Stimulated activated CD4-positive, alpha-beta T cell treated with anti-CD3 and anti-CD28 coated beads, Interleukin-15, amount 100 ng/mL, for 48 hours (primary cell): ENCODE measurements at places on chromosomes 6 and 20.

GRCh38 chr6:18047406-18047805 is 60.0 kb upstream of the KIF13A start:
- no peak for DNase-seq

- DNase-seq: no peak
Observed at GRCh38 chr6:130547723-130548122, 181.9 kb downstream of the TMEM200A start.

DNA sequence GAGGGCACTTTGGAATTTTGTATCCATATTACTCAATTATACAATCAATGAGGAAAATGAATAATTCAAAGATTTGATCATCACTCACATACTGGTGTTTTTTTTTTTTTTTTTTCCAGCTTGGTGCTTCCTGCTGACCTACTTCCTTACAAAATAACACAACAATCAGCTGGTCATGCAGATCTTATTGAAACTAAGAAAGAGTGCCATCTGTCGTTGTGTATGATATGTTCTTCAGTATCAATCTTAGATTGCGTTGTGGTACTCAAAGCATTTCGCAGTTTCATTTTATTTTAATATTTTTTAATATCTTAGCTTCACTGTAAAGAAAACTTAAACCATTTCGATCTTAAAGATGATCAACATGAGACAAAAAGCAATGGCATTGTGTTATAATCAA is 155.6 kb downstream of the OGFRL1 start:
- no peak for DNase-seq

DNA sequence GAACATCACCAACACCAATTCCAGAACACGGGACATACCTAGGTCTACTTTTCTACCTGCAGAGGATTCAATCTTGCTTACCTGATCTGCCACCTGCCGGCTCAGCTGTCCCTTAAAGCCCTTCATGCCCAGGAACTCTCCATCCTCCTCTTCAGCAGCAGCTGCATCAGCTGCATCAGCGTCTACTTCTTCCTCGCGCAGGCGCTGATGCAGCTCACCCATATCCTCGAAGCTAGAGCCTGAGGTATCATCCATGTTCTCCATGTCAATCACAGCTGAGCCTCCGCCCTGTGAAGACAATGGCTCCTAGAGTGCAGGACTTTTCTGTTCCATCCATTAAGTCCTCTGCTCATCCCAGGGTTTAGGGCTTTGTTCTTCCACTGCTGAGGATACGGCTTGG is 918 bp downstream of the YIPF3 start:
- no peak for DNase-seq

DNA sequence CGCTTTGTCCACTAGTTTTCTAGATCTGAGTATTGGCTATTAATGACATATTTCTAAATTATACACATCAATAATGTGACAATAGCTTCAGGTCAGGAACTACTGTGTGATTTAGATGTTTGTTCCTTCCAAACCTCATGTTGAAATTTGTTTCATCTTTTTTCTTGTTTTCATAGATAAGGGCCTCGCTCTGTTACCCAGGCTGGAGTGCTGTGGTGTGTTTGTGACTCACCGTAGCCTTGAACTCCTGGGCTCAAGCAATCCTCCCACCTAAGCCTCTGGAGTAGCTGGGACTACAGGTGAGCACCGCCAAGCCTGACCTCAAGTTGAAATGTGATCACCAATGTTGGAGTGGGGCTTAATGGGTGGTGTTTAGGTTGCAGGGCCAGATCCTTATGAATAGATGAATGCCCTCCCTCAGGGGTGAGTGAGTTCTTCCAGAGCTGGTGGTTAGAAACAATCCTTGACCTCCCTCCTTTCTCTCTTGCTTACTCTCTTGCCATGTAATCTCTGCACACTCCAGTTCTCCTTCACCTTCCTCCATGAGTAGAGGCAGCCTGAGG is 5.9 kb upstream of the NQO2 start:
- no peak for DNase-seq

- peak; percentile 44 for DNase-seq
Observed at GRCh38 chr6:83215131-83216047, 22.2 kb downstream of the RWDD2A start.

- no peak for DNase-seq
Observed at GRCh38 chr20:5913166-5913565, 37.2 kb downstream of the TRMT6 start.

DNA sequence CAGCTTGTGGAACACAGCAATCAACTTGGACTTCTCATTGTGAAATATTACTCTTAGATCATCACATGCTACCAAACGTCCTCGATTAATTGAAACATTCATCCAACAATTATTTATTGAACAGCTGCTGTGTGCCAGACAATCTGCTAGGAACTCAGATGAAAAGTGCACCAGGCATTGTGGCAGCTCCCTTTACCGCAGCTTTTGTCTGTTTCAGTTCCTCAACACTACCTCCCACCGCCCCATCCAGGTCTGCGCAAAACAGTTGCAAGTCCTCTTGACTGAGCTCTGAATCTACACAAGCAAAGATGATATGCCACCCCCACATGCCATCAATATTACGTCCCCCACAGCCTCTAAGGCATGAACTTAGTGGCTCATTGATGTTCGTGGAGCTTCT is 1094.4 kb upstream of the MAP3K7 start:
- no peak for DNase-seq

GRCh38 chr6:33160096-33160495 is 32.2 kb downstream of the COL11A2 start:
- DNase-seq: no peak

DNA sequence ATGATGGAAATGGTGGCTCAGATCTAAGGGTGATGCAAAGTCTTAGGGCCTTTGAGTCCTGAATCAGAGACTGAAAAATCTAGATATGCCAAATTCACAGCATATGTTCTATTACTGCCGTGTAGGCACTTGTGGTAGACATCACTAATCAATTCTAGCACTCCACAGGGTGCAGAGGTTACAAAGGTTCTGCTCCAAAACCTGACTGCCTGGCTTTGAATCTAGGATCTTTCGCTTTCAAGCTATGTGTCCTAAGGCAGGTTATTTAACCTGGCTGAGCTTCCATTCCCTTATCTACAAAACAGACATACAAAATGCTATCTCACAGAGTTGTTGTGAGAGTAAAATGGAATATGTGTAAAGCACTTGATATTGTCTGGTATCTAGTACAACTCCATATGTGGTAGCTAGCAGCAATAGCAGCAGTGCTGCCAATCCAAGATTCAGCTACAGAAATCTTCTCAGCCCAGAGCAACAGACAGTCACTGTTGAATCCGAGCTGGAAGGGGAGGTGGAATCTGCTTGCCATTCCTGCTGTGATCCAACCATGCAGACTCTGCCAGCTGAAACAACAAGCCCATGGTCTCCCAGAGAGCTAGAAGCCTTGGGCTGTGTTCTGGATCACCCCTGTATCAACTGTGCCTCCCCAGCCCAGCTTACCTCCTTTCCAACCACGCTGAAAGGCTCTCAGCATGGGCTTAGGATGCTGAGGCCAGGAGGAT is 206.9 kb downstream of the TFAP2C start:
- no peak for DNase-seq

GRCh38 chr6:17601386-17601703 is 1.2 kb downstream of the FAM8A1 start:
- no peak for DNase-seq

DNA sequence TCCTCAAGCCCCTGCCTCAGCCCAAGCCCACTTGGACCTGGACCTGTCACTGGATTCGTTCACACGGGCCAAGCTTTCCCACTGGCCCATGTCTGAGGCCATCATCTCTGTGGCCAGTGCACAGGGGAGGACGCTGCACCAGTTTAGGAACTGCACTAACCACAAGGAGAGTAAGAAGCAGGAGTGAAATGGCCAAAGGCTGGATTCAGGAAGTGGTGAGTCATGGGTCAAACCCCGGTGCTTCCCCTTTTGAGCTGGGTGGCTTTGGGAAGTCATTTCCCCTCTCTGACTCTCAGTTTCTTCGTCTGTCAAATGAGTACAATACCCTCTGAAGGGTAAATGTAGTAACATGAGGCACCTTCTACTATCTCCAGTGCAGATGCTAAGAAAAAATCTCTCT is 87.9 kb downstream of the CD40 start:
- no peak for DNase-seq

DNA sequence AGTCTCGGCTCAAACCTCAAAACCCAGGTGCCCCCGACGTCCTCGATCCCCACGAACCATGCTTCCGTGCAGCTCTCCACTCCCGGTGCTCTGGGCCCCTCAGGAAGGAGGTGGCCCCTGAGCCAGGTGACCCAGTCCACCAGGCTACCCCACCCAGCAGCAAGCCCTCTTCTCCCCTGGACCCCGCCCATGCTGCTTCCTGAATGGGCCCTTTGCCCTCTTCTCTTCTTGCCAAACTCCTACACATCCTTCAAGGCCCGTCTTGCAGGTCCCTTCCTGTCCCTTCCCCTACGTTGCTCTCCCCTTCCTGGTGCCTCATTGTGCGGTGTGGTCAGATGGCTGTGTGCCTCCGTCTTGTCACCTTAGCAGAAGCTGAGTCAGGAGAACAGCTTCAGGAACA is 3.4 kb upstream of the GATA5 start:
- DNase-seq: no peak

GRCh38 chr6:24743265-24743943 is 24.4 kb upstream of the C6orf62 start:
- DNase-seq: peak; percentile 18

DNA sequence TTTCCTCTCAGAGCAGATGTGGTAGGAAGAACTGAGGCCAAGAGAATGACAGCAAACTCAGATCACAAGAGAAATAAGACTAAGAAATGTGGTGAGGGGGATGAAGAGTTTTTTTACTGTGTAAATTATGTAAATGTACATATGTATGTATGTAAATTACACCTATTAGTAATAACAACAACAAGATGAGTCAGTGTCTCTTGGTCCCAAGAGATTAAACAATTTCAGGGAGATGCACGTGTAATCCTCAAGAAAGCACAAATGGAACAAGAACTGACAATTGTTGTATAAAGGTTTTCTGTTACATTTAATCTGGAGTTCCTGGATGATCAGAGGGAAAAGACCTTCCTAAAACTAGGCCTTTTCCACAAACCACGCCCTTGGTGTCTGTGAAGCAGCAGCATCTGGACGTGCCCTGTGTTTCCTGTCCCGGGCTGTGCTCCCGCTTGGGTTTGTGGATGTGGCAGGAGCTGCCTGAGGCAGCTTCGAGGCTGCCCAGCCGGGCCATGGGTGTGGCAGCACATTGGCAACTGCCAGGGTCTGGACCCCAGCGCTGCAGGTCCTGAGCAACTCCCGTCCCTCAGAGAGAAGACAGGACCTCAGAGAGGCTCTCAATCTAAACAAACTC is 994 bp downstream of the CLDN20 start:
- DNase-seq: no peak

- DNase-seq: no peak
Observed at GRCh38 chr20:8787090-8787489, 281.8 kb upstream of the PLCB4 start.

GRCh38 chr6:28137505-28137981 is 4.1 kb upstream of the ZKSCAN8 start:
- no peak for DNase-seq

DNA sequence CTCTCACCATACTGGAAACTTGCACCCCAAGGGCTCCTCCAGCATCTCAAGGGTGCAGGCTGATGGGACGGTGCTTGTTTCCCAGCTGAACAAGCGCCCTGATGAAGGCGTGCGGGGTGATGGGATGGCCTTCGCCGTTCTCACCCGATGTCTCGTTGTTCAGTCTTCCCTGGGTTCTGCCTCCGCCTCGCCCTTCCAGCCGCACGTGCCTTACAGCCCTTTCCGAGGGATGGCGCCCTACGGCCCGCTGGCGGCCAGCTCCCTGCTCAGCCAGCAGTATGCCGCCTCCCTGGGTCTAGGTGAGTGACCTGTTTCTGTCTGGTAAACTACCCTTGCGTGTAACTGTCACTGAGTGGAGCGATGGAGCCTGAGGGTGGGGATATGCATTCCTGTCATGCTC is 3.9 kb downstream of the LSM14B start:
- DNase-seq: no peak

GRCh38 chr6:113684382-113684901 is 172.7 kb upstream of the MARCKS start:
- DNase-seq: no peak

GRCh38 chr6:139577763-139578604 is 203.5 kb upstream of the CITED2 start:
- DNase-seq: no peak

- no peak for DNase-seq
Observed at GRCh38 chr20:7497985-7498384, 442.3 kb downstream of the HAO1 start.

DNA sequence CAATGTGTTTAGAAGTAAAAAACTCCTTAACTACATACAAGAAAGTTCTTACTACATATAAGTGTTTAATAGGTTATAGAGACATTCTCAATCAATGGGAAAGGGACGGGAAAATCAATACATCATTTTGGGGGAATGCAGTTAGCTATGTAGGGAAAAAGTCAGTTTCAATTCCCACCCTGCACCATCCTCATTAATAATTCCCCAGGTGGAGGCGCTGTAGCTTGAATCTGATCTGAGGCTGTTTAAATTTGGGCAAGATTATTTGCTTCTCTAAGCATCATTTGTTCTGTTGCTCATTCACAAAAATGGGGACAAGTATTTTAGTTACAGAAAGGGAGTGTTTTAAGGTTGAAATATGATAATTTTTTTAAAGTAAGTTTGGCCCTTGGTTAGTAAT is 19.1 kb downstream of the OLIG3 start:
- no peak for DNase-seq

DNA sequence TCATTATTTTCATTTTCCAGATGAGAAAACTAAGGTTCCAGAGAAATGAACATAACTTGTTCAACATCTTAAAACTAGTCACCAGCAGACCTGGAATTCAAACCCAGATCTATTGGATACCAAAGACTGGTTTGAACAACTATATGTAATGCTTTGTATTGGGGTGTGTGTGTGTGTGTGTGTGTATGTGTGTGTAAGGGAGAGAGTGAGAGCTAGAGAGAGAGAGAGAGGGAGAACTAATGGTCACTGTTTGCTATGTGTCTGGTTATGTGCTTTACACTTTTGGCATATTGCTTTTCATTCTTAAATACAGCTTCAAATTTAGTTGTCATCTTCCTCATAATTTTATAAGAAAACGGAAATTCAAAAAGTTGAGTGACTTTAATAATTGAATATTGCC is 134.7 kb upstream of the ZNF217 start:
- DNase-seq: no peak

DNA sequence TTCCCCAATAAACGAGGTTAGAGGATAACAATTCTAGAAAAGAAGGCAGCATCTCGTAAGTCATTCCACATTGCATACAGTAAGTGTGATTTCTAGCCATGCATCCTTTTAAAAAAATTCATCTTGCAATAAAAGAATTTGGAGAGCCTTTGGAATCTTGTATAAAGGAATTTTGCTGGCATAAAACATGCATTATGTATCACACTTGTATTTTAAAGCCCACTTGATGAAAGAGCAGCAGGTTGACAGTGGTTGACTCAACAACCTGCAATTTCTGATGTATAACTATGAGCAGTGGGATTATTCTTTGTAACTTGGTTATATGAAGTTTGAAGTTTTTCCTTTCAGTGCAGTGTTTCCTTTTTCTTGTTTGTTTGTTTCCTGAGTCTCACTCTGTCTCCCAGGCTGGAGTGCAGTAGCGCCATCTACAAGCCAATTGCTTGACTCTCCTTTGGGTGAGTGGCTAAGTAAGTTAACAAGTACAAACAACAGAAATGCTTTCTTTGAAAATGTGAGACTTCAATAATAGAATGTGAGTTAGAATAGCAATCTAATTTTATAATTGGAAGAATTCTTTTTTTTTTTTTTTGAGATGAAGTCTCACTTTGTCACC is 39.9 kb downstream of the JARID2 start:
- no peak for DNase-seq

GRCh38 chr6:14709066-14709670 is 536.7 kb upstream of the JARID2 start:
- no peak for DNase-seq

- DNase-seq: no peak
Observed at GRCh38 chr6:21309807-21310221, 283.7 kb upstream of the SOX4 start.

- no peak for DNase-seq
Observed at GRCh38 chr20:61784801-61785566, 280.7 kb downstream of the TAF4 start.
